ENCODE measurements at places on chromosomes 6 and 20. TPM values are rescaled to one million over a fixed set of nuclear protein-coding genes. Genes with fewer than 3 reads are reported as not detected.
A peak's percentile ranks its signal among the peaks of the same experiment; 100 is the strongest.

Gene FAM217B
- total RNA-seq, result 26.8 TPM

DNA sequence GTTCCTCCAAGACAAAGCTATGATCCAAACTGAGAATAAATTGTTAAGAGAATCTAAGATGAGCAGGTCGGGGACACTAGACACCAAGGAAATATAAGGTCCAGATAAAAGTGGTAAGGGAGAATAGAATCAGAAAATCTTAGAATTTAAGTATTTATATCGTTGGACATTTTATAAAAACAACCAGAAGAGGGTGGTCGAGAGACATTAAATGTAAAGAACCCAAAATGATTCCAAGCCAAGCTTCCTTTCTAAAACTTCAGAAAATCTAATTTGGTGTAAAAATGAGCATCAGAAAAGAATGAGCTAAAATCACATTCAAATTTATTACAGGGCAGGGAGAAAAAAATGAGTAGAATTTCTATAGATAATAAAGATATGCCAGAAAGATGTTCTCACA is 97.8 kb upstream of the OGFRL1 start:
- DNase-seq, result no peak

Gene LY6G5B
- total RNA-seq, result 11.0 TPM

- DNase-seq, result peak; percentile 61
Measured at GRCh38 chr20:20710443-20711315, 1.8 kb downstream of the RALGAPA2 start.

Gene PLCB4
- 6.6 TPM for total RNA-seq

DNA sequence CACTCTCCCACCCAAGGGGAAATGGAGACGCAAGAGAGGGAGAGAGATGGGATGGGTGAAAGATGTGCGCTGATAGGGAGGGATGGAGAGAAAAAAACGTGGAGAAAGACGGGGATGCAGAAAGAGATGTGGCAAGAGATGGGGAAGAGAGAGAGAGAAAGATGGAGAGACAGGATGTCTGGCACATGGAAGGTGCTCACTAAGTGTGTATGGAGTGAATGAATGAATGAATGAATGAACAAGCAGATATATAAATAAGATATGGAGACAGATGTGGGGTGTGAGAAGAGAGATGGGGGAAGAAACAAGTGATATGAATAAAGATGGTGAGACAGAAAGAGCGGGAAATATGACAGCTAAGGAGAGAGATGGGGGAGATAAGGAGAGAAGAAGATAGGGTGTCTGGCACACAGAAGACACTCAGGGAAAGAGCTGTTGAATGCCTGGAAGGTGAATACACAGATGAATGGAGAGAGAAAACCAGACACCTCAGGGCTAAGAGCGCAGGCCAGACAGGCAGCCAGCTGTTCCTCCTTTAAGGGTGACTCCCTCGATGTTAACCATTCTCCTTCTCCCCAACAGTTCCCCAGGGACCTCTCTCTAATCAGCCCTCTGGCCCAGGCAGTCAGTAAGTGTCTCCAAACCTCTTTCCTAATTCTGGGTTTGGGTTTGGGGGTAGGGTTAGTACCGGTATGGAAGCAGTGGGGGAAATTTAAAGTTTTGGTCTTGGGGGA is 754 bp downstream of the TNF start:
- no peak for DNase-seq

GRCh38 chr6:73648166-73648565 is 5.6 kb downstream of the SLC17A5 start:
- no peak for DNase-seq

DNA sequence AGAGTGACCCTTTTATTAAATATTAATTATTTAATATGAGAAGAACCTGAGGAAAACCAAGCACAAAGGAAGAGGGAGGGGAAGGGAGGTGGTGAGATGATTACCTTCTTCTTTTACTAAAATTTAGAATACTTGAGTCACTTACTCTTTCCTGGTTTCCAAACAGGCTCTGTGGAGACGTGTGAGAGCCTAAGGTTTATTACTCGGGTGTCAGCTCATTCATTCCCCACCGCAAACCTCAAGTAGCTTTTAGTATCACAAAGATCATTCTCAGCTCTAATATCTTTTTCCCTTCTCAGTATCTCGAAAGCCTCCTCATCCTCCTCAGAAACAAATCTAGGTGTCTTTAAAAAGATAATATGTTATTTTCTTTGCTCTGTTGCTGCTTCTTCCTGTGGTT is 497.2 kb upstream of the JARID2 start:
- DNase-seq, result no peak

- DNase-seq, result no peak
Measured at GRCh38 chr6:2630891-2631571, 119.7 kb downstream of the MYLK4 start.

Gene LIN28B
- not detected for total RNA-seq

DNA sequence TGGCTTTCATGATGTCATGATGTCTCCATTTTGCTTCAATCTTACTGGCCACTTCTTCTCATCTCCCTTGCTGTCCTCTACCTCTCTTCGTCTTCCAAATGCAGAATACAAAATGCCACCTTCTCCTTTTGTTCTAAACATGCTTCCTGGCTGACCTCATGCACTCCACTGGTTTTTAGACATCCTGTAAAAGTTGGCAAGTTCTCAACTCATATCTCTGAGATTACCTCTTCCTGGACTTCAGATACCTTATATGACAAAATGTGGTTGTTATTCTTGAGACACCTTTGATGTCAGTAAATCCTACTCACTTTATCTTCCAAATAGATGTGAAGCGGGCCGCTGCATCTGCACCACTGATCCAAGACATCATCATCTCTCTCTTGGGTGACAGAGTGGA is 212.7 kb upstream of the FOXA2 start:
- DNase-seq, result no peak

Gene XKR7
- 0.06 TPM for total RNA-seq

- no peak for DNase-seq
Measured at GRCh38 chr20:49503176-49503575, 20.7 kb upstream of the KCNB1 start.

GRCh38 chr6:151216804-151217203 is 23.0 kb upstream of the AKAP12 start:
- DNase-seq, result no peak

Gene PHACTR1
- total RNA-seq, result 91.0 TPM

DNA sequence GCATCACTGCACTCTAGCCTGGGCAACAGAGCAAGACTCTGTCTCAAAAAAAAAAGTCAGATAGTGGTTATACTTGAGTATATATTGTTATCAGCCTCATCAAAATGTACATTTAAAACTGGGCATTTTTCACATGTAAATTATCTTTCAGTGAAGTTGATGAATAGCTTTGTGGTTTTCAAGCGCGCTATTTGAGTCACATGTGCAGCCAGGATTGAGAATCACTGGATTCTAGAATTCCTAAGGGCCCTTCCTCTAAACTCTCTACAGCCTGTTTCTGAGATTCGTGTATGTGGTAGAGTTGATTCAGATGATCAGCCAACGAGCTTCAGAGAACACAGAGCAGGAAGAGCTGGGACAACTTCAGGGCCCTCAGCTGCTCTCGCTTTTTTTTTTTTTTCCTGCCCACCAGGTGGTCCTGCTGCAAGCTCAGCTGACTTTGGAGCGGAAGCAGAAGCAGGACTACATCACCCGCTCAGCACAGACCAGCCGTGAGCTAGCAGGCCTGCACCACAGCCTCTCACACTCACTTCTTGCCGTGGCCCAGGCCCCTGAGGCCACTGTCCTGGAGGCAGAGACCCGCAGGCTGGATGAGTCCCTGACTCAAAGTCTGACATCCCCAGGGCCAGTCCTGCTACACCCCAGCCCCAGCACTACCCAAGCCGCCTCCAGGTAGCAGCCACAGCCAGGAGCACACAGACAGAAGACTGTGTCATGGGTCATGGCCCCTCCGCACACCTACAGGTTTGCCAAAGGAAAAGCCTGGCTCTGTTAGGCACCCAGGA is 18.3 kb downstream of the C20orf173 start:
- no peak for DNase-seq

GRCh38 chr6:128554302-128554701 is 33.9 kb upstream of the PTPRK start:
- no peak for DNase-seq

DNA sequence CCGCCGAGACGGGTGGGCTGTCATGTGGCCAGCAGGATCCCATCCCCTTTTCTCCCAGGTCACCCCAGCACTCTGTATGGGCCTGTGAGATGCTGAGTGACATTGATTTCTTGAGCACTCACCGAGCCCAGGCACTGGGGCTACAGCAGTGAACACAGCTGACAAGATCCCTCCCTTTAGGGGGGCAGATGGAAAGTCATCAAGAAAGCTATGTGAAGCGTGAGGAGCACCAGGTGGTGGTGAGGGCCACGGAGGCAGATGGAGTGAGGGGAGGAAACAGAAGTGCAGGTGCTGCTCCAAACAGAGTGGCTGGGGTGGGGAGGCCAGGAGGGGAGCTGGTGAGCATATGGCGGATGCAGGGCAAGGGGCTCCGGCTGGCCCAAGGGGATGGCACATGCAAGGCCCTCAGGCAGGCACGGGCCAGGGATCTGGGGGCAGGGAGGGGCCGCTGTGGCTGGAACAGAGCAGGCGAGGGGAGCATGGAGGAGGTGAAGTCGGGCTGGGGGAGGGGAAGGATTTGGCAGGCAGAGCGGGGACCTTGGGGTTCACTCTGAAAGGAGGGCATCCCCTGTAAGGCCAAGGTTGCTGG is 184.0 kb downstream of the BMP7 start:
- no peak for DNase-seq

Gene MCCD1
- total RNA-seq, result not detected

DNA sequence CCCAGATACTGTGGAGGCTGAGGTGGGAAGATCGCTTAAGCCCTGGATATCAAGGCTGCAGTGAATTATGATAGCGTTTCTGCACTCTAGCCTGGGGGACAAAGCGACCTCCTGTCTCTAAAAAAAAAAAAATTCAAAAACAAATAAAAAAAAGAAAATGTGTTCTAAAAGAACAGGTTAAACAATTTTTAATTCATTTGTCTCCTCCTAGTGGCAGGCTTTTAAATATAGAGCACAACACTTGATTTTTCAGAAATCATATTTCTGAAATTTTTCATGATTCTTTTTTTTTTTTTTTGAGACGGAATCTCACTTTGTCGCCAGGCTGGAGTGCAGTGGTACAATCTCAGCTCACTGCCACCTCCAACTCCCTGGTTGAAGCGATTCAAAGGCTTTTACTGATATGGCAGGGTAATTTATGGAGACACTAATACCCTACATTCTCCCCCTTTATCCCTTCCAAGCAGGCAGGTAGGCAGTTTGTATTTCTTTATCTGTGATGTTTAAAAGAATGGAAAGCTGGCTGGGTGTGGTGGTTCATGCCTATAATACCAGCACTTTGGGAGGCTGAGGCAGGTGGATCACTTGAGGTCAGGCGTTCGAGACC is 8.7 kb upstream of the GTF3C6 start:
- DNase-seq, result no peak

Gene HFE
- total RNA-seq, result 12.4 TPM

Gene OR2H1
- total RNA-seq, result not detected

DNA sequence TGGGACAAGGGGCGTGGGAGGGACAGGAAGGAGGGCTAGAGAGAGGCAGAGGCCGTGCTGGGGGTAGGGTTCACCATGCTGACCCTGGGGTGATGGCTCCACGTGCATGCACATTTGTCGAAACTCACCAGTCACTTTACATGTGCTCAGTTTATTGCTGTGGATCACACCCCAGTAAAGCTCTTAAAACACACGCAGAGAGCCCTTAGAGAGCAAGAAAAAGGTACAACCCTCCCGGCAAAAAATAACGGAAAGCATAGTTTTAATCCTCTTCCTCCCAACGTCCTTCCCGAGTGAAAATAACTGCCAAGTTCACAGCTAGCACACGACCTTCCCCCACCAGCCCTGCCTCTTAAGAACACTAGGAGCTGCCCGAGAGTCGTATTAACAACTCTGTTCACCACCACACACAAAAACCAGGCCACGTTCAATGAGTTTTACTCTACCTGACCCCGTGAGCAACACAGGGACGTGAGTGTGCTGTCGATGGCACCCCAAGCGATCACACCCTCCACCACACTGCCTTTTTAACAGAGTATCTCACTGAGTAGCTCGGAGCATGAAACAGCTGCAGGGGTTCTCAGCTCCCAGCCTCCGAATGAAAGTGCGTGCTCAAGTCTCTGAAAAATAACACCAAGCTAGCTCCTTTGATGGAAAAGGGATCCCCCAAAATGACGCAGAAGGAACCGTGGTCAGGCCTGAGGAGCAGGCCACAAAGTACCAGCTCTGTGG is 39.7 kb downstream of the TAF4 start:
- DNase-seq, result no peak

DNA sequence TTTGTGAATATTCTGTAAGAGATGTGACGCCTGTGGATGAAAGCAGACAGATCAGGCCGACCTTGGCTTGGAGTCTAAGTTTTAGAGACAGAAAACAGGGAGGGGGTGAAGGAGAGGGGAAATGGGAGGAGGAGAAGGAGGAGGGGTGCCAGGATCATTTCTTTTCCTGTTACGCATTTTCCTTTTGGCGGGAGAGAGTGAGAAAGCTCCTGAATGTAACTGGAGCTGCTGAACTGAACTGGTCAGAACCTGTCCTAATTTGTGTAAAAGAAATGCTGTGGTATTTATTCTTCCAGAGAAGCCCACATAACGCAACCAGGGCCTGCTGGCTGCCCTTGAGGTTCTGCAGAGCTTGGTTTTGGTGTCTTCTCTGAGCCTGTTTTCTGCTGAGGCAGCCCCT is 41.9 kb downstream of the UTRN start:
- DNase-seq, result no peak

Measured in lower lobe of right lung (tissue), 2 donors.